ENCODE measurements at places on chromosomes 2 and 18. TPM values are rescaled to one million over a fixed set of nuclear protein-coding genes. Genes with fewer than 3 reads are reported as not detected.

SERPINB4 gene
- total RNA-seq: not detected

HOXD12 gene
- not detected for total RNA-seq

OSBPL1A gene
- total RNA-seq: 35.4 TPM

- no peak for DNase-seq
Measured at GRCh38 chr2:115122701-115123100, 680.3 kb downstream of the DPP10 start.

- DNase-seq: peak; percentile 49
Measured at GRCh38 chr2:9740382-9741073, 102.7 kb upstream of the TAF1B start.

GRCh38 chr2:31365348-31365747, 49.2 kb downstream of the XDH start:
- DNase-seq: no peak

- peak; percentile 67 for DNase-seq
Measured at GRCh38 chr2:188410504-188411235, 119.0 kb downstream of the GULP1 start.

DNA sequence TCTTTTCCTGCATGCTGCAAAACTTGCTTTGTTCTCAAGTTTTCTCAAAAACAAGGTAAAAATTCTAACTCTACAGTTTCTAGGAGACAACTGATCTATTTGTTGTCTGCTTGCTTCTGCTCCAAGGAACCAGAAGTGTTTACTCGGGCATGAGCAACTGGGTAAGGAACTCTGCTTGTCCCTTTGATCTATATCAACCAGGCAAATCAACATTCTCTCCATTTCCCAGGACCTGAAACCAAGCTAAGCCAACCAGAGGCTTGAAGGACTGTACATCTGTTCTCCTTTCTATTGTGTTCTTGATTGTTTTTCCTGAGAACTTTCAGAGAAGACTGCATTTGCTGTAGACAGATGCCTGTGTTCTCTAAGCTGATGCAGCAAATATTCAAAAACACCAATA, 335.0 kb upstream of the KCNH7 start:
- no peak for DNase-seq

- DNase-seq: no peak
Measured at GRCh38 chr2:78561876-78562275, 463.6 kb upstream of the REG3G start.

- no peak for DNase-seq
Measured at GRCh38 chr18:7561909-7562460, 5.1 kb upstream of the PTPRM start.

All from RPMI7951 (cell line).